Mesendoderm (in vitro differentiated cells): ENCODE measurements at places on chromosomes 5 and 9.

DNA sequence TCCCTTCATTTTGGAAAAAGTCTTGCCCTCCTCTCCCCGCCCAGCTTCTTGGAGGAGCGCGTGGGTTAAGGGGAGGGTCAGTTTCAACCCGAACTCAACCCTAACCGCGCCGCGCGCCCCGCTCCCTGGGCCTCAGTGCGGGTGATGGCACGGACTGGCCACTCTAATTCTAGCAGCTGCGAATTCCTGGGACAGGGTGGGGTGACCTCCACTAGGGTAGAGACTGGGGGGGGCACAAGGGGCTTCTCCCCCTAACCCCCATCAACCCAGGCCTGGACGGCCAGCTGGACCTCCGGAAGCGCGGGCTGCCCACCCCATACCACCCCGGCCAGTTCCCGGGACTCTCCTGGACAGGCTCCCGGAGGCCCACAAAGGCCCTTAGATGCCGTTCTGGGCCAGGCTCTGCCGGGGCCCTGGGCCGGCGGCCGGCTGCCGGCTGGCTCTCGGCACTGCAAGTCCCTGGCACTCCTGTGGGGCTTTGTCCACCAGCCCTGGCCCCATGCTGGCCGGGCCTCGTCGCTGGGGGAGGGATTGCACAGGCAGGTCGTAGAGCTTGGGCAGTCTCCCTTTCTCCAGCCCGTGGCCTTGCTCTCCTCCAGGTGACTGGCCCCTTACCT is 7.2 kb upstream of the PSD2 start:
- no peak for DNase-seq

DNA sequence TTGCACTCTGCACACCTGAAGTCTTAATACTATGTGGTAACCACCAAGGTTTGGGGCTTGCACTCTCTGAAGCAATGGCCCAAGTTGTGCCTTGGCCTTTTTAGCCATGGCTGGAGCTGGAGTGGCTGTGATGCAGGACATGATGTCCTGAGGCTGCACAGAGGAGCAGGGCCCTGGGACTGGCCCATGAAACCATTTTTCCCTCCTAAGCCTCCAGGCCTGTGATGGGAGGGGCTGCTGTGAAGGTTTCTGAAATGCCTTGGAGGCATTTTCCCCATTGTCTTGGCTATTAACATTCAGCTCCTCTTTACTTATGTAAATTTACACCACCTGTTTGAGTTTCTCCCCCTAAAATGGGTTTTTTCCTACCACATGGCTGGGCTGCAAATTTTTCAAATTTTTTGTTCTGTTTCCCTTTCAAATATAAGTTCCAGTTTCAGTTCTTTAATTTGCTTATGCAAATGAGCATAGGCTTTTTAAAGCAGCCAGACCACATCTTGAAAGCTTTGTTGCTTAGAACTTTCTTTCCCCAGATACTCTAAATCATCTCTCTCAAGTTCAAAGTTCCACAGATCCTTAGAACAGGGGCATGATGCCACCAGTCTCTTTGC is 237.4 kb upstream of the DMAC1 start:
- DNase-seq = no peak

DNA sequence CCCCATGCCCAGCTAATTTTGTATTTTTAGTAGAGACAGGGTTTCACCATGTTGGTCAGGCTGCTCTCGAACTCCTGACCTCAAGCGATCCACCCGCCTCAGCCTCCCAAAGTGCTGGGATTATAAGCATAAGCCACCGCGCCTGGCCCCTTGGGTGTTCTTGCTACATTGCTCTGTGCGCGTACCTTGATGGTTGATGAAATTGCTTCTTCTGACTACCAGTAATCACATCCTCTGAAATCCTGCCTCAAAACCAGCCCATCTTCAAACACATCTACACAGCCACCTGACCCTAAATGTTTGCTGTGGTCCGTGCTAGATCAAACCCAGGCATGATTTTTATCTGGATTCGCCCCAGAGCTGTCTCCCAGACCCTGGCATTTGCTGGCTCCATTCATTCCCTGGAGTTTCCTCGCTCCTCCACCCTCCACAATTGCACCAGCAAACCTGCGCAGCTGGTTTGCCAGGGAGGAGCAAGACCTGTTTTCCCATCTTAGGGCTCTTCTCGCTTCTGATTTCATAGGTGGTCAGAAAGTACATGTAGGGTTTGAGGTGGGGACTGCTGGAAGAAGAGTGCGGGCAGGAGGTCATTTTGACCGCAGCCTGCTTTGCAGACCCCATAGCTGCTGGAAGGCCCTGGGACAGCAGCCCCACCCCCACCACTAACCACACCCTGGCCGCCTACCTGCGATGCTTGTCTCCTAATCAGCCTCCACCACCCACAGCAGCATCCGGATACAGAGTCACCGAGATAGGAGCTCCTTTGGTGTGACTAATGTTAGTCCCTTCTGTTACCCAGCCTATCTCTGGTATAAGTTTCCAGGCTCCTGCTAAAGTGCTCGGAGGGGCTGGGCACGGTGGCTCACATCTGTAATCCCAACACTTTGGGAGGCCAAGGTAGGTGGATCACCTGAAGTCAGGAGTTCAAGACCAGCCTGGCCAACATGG is 22.7 kb downstream of the SWI5 start:
- no peak for DNase-seq

DNA sequence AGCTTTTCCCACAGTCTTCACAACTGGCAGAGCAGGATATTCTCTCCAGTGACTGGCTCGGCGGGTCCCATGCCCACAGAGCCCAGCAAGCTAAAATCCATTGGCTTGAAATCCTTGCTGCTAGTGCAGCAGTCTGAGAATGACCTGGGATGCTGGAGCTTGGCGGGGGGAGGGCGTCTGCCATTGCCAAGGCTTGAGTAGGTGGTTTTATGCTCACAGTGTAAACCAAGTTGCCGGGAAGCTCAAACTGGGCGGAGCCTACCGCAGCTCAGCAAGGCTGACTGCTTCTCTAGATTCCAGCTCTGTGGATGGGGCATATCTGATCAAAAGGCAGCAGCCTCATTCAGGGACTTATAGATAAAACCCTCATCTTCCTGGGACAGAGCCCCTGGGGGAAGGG is 194.1 kb downstream of the CCDC171 start:
- peak; percentile 9 for DNase-seq

GRCh38 chr5:36523450-36523849 is 83.0 kb upstream of the SLC1A3 start:
- DNase-seq = no peak

DNA sequence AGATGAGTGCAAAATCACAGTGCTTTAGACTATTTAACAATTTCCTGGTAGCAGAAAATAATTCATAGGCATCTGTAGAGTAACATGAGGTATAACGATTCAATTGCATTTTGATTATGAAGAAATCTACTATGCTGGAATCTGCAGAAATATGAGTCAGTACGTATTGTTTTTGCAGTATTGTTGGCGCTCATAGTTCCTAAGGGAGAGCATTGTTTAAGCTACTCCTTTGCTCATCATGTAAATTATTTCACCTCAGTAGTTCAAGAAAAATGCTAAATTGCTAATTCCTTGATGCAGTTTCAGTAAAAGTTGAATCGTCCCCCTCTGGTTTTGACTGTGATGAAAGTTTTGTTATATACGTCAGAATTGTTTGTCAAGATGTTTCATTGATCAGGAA is 458.4 kb downstream of the HINT1 start:
- DNase-seq = no peak

- no peak for DNase-seq
Measured at GRCh38 chr9:19149230-19149629, 21.9 kb upstream of the PLIN2 start.

GRCh38 chr5:142798099-142798770 is 28.1 kb downstream of the ARHGAP26 start:
- no peak for DNase-seq

- peak; percentile 44 for DNase-seq
Measured at GRCh38 chr5:179765400-179765799, 28.4 kb upstream of the LTC4S start.
